Suppressor macrophage (primary cell): ENCODE measurements at places on chromosomes 2 and 18.

DNA sequence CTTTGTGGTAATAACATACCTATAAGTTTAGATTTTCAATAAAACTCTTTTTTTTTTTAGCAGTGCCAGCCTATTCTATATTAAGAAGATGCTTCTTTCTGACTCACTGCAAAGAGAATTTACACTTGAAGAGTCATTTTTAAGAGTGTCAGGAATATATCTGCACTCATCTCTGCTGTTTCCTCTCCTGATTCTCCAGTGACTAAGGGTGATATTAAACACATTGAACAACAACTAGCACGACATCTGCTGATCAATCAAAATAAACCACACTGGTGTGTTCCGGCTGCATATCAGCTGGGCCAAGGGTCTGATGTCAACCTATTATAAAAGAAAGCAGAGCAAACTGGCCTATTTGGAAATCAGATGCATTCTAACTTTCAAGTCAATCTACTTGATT, 15.0 kb downstream of the RAB27B start:
- DNase-seq, result no peak

- no peak for DNase-seq
Observed at GRCh38 chr2:216644842-216645635, 11.8 kb downstream of the IGFBP2 start.

GRCh38 chr18:63405986-63406385, 16.3 kb downstream of the VPS4B start:
- no peak for DNase-seq

GRCh38 chr2:119425620-119426395, 5.8 kb upstream of the TMEM37 start:
- DNase-seq, result no peak

DNA sequence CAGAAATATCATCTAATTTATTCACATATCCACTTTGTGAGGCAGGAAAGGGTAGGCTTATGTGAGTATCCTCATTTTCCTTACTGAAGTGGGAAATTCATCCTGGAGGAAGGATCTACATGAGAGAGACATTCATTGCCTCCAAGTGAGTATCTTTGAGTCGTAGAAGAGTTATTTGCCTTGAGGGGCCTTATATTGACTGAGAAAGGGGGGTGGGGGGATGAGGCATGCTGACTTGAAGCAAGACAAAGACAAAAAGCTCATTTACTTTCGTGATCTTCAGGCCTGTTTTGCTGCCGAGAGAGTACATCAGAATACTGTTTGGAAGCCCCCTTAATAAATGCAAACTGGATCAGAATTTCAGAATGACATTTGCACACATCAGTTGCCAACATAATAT, 17.6 kb upstream of the NEDD4L start:
- DNase-seq, result no peak

- no peak for DNase-seq
Observed at GRCh38 chr2:215621381-215621780, 185.5 kb upstream of the FN1 start.

- DNase-seq, result no peak
Observed at GRCh38 chr2:218881744-218882460, 1.2 kb downstream of the WNT10A start.

- no peak for DNase-seq
Observed at GRCh38 chr2:68044099-68044498, 18.7 kb downstream of the C1D start.

GRCh38 chr2:236715491-236715961, 145.9 kb downstream of the ACKR3 start:
- no peak for DNase-seq

DNA sequence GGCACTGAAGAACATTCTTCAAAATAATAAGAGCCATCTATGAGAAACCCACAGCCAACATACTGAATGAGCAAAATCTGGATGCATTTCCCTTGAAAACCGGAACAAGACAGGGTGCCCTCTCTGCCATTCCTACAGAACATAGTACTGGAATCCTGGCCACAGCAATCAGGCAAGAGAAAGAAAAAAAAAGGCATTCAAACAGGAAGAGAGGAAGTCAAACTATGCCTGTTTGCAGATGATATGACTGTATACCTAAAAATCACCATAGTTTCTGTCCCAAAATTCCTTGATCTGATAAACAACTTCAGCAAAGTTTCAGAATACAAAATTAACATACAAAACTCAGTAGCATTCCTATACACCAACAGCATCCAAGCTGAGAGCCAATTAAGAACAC, 119.5 kb upstream of the PARD3B start:
- DNase-seq, result no peak

- DNase-seq, result no peak
Observed at GRCh38 chr18:27411911-27412310, 226.8 kb upstream of the CHST9 start.

DNA sequence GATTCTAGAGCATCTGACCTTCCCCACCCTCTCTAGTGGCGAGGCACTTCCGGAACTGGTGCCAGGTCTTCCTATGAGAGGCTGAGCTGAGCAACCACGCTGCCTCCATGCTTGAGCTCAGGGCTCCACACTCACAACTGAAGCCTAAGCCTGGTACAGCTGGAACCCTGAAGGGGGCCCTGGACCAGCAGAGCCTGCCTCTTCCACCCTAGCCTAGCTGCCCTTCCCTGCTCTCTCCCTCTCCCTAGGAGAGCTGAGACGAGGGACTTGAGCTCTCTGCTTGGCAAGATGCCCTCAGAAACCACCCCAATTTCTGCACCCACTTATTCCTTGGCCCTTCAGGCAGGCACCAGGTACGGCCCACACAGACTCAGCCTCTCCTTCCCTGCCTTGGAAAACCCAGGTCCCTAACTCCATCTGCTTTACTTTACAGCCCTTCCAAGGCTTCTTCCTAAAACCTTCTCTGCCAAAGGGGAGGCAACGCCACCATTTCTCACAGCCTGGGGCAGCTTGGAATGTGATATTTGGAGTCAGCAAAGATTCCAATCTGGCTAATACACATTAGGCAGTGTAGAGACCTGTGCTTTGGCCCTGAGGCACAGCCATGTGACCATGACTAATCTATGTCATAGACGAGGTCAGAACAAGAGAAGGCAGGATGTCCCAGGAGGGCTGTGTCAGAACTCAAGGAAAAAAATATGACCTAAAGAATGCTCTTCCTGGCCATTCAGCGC, 18.8 kb downstream of the COX7A2L start:
- DNase-seq, result peak; percentile 52
